NCI-H1092 (cell line): ENCODE measurements at places on chromosomes 3 and 15.
A peak's percentile ranks its signal among the peaks of the same experiment; 100 is the strongest.

DNA sequence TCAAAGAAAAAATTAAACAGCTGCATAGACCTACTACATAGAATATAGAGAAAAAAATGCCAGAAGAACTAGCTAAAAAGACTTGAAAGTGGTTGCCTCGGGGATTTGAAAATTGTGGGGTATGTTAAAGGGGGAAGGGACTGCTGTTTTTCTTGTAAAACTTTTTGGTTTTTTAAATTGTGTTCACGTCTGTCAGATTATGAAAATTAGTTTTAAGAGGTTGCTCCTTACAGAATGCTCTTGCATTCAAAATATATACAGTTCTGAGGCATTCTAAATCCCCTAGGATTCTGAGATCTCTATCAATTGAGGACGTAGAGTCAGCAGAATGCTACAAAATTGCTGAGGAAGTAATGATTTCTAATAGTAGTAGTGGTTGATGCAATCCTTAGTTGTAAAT, 28.6 kb downstream of the PIAS1 start:
- no peak for DNase-seq

GRCh38 chr3:176807938-176808337, 389.3 kb downstream of the TBL1XR1 start:
- no peak for DNase-seq

DNA sequence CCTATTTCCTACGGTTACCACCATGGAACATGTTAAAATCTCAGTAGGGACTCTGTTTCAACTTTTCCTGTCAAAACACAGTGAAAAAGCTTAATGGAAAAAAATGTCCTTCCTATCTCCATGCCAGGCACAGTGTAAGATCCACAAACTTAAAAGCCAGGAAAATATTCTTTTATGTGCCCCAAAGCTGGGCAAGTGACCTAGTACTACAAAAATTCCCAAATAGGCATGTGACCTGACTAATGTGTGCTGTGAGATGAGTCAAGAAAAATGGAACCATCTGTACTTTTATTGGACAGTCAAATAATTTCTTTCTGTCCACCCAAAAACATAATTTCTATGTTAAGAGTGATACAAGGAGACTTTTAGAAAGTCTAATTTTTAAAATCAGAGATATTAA, 406.0 kb downstream of the ZBTB20 start:
- no peak for DNase-seq

- peak; percentile 2 for DNase-seq
Measured at GRCh38 chr15:37873336-37873735, 61.1 kb upstream of the TMCO5A start.

DNA sequence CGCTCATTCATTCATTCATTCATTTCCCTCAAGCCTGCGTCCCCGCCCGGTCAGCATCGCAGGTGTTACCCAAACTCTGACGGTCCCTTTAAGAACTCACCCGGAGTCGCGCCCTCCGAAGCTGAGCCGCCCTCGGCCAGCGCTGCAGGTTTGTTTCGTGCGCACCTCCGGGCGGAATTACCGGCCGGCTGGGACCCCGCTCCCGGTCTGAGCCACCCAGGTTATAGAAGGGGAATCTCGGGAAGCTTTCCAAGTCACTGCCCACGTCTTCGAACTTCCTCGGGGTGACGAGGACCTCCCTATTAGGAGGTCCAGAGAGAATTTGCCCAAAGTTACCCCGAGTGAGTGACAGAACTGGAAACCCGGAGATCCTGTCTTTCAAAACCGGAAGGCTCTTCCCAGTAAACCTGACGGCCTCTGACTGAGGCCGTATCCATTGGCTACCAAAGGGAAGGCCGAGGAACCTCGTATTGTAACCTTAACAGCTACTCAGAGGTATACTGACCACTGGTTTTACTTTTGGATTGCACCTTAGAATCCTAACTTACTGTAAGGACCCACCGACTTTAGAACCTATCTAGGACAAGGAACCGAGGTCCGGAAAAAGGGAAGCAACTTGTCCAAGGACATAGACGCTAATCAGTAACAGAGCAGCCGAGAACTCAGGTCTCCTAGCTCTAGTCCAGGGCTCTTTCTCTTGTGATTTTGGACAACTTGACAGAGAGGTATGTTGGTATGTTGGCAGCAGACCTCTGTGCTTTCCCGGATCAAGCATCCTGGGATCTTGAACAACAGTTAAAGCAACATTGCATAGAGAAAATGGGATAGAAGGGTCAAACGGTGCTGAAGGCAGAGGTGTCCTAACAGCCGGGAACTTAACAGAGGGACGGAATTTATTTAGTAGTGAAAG, 788 bp upstream of the DLG1 start:
- DNase-seq: no peak

DNA sequence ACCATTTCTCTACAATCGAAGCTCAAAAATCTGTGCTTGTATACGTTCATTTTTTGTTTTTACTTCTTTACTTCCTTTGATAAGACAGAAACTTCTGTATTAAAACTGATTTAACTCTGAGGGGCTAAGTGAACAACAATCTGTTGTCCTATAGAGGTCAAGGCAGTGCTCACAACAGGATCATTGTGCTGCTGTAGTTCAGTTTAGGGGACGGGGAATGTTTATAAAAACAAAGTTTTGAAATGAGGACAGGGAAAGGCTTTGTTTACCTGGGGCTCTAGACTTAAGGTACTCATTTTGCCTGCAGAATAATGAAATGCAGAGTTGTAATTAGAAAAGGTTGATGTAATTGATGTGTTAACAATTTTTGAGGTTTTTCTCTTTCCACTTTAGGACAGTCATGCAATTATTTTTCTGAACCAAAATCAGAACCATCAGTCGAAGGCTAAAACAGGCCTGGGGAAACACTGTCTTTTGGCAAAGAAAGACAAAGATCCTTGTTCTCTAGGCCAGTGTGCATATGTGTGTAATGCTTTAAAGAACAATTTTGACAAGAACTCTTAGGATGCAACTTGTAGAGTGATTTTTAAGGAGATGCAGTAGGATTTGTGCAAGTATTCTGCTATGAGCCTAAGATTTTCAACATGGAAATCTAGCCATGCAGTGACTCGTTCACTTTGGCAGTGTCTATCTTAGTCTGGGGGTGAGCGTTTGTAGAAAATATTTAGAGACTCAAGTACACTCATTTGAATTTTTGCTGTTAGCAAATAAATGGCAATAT, 165.2 kb downstream of the PGPEP1L start:
- DNase-seq: no peak
